ENCODE measurements at places on chromosomes 2 and 18.

DNA sequence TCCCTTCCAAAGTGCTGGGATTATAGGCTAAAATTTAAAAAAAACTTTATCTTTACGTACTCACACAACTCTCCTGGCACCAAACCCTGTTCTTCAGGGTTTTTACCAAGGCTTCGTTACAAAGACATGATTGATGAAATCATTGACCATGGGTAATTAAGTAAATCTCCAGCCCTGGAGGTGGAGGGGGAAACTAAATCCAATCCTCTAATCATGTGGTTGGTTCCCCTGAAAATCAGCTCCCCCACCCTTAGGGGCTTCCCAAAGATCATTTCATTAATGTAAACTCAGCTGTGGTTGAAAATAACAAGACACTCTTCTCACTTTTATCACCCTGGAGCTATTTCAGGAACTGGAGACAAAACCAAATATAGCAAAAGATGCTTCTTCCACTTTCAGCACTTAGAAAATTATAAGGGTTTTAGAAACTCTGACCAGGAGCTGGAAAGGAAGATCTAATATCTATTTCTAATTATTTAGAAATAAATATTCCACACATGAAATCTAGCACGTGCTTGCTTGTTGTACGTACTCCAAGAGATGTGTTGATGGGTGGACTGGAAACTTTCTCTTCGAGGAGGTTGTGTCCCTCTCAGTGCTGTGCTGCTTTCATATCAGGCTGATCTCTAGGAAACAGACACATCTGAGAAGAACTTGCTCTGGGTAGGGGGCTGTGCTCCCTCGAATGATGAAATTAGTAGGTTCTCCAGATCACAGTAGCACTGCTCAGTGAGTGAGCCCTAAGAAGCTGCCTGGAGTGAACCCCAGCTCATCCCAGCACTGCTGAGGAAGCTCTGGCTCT lies 67.2 kb downstream of the SMAD4 start:
- no peak for DNase-seq

DNA sequence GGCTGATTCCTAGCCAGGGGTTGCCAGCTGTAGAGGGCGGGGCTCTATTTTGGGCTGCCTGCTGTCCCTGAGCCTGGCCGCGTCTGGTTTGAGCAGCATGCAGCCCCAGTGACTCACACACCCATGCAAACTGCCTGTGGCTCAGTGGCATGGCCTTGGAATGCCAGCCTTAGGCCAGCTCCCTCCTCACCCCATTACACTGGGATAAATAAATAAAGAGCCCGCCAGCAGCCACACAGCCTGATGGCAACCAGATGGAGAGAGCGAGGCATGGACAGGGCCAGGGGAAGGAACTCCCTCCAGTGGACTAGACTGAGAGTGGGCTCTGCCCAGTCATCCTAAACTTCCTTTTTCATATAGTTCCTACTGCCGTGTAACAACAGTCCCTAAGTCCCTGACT lies 18.3 kb downstream of the NHEJ1 start:
- DNase-seq: no peak

- DNase-seq: no peak
Observed at GRCh38 chr2:139403948-139404347, 623.8 kb upstream of the NXPH2 start.

GRCh38 chr2:19355416-19355821 lies 3.0 kb downstream of the OSR1 start:
- DNase-seq: no peak

- no peak for DNase-seq
Observed at GRCh38 chr2:43379494-43379893, 153.1 kb upstream of the ZFP36L2 start.

GRCh38 chr2:98915751-98916358 lies 20.2 kb downstream of the CRACDL start:
- DNase-seq: no peak

DNA sequence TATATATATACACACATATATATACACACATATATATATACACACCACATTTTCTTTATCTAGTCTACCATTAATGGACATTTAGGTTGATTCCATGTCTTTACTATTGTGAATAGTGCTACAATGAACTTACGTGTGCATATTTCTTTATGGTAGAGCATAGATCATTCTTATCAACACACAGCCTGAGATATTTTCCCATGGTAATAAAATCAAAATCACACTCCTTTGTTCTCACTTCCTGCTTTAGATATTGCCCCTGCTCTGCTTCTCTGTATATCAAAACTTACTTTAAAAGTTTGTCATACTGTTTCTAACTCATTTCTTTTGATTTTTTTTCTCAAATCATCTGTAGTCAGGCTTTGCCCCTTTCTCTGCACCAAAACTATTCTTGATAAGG lies 119.9 kb downstream of the DCC start:
- no peak for DNase-seq

DNA sequence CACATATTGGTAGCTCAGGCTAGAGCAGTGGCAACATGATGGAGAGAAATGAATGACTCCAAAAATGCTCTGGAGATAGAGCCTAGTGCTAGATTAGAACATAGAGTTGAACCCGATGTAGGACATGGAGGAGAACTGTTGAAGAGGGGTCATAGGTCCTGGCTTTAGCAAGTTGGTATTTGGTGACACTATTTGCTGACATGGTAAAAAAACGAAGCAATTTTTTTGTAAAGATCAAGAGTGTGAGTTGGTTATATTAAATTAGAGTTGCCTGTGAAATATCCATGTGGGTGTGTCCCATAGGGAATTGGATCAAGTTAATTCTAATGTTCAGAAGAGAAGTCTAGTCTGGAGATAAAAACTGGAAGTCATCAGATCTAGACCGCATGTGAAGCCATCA lies 143.0 kb upstream of the RASGRP3 start:
- no peak for DNase-seq

DNA sequence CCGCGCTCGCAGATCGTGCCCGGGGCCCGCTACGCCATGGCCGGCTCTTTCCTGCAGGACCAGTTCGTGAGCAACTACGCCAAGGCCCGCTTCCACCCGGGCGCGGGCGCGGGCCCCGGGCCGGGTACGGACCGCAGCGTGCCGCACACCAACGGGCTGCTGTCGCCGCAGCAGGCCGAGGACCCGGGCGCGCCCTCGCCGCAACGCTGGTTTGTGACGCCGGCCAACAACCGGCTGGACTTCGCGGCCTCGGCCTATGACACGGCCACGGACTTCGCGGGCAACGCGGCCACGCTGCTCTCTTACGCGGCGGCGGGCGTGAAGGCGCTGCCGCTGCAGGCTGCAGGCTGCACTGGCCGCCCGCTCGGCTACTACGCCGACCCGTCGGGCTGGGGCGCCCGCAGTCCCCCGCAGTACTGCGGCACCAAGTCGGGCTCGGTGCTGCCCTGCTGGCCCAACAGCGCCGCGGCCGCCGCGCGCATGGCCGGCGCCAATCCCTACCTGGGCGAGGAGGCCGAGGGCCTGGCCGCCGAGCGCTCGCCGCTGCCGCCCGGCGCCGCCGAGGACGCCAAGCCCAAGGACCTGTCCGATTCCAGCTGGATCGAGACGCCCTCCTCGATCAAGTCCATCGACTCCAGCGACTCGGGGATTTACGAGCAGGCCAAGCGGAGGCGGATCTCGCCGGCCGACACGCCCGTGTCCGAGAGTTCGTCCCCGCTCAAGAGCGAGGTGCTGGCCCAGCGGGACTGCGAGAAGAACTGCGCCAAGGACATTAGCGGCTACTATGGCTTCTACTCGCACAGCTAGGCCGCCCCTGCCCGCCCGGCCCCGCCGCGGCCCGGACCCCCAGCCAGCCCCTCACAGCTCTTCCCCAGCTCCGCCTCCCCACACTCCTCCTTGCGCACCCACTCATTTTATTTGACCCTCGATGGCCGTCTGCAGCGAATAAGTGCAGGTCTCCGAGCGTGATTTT lies 7.6 kb downstream of the TBR1 start:
- DNase-seq: no peak

DNA sequence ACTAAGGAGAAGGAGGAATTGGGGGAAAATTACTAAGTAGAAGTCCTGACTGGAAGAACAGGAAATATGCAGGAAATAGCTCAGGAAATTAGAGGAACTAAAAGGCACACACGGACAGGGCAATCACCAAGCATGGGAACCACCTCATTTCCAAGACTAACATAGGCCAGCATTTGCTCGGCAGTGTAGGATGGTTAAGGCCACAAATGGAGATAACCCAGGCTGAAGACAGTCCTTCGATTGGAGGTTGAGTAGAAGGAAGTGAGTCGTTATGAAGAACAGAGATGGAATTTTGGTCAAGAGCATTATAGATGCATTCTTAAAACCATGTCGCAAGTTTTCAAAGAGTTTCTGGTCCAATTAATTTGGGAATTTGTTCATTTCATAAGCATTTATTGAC lies 401.4 kb downstream of the ALK start:
- DNase-seq: no peak

DNA sequence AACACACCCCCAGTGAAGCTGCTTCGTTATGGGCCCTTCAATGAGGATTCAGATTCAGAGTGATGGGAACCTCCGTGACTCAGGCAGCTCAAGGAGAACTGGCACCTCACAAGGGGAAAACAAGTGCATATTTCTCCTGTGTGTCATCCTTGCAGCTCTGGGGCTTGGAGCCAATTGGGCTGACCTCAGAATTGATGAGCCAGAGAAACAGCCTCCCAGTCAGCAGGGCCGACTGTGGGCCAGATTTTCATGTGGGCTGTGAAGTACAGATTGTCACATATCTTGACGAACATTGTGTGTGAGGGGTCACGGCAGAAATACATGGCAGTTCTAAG lies 189.6 kb upstream of the SP5 start:
- peak; percentile 70 for DNase-seq

GRCh38 chr2:221289389-221289788 lies 282.7 kb downstream of the EPHA4 start:
- DNase-seq: no peak

DNA sequence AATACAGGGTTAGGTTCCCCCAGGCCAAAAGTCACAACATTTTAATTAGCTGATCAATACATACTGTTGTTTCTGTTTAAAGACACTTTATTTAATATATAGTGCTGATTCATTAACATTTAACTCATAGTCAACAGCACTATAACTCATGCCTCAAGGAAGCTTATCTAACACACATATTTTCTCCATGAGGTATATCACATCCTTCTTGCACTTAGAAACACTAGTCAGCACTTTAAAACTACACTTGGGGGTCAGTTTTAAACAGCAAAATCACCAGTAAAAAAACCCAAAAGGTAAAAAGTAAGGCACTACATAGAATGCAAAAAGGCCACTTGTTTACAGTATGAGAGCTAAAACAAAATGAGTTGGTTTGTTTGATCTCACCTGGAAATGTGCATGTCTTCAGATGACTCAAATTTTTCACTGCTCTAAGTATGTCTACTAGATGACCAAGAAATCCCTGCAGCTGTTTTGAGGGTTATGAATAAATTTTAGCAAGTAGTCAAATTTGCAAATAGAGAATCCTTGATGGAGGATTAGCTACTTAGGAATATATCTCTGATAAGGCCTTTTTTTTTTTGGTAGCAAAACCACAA lies 54.1 kb upstream of the EPB41L5 start:
- DNase-seq: no peak

DNA sequence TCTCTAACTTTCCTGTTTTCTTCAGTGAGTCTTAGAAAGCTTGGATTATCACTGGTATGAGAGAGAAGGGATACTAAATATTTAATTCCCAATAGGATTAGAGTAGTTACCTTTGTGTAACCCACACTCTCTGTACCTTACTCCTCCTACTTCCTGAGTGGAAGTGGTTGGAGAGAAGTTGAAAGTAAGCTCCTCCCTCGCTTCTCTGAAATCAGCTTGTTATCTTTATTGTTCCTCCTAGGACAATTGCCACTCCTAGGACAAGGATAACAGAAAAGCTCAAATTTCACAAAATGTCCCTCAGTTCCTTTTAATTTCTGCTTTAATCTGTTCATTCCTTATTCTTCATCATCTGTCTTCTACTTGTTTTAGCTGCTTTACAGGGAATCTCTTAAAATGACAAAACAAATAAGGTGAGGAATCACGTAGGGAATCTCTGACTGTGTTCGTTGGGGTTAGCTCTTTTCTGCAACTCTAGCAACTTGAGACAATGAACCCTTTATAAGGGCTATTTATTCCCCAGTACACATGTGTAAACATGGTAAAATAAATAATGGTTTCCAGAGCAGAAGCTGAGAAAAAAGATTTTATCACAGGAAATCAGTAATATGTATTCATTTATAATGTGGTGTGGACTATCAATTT lies 8.6 kb downstream of the ITPRID2 start:
- DNase-seq: no peak

GRCh38 chr2:9690252-9690651 lies 59.5 kb upstream of the YWHAQ start:
- DNase-seq: no peak

DNA sequence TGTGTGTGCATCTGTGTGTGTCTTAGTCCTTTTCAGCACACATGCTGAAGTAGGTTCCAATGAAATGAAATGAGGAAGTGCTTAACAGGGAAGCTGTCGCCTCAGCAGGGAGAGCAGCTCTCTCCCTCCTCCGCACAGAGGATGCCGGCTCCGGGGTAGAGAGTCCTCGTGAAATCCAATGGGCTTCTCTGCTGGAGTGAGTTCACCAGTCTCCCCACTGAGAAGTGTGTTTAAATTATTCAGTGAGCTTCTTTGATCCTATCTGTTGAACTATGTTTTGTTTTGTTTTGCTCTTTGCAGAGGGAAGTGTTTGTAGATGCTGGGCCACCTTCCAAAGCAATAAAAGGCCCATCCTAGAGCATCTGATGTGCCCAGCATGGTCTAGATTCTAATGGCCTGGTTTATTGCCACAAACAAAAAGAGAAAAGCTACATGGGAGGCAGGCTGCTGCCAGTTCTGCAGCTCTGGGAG lies 6.7 kb downstream of the PPP1R7 start:
- DNase-seq: no peak

DNA sequence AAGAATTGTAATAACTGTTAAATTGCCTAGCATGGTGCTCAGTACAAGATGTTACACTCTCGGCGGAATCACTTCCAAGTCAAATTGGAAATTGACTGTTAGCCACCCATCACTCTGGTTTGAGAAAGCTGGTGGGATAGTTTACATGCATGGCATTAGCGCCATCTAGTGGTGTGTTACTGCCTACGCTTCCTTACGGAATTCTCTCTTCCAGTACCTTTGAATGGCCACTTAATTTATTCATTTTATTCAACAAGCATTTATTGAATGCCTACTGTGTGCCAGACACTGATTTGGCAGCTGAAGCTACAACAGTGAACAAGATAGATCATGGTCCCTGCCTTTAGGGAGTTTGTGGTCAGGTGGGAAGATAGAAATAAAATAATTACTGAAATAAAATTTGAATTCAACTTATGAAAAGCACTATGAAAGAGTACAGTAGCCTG lies 171.2 kb downstream of the TMEM247 start:
- DNase-seq: peak; percentile 70

GRCh38 chr2:47179388-47179787 lies 24.3 kb upstream of the STPG4 start:
- DNase-seq: no peak

- DNase-seq: no peak
Observed at GRCh38 chr2:119739580-119740255, 20.0 kb upstream of the PTPN4 start.

DNA sequence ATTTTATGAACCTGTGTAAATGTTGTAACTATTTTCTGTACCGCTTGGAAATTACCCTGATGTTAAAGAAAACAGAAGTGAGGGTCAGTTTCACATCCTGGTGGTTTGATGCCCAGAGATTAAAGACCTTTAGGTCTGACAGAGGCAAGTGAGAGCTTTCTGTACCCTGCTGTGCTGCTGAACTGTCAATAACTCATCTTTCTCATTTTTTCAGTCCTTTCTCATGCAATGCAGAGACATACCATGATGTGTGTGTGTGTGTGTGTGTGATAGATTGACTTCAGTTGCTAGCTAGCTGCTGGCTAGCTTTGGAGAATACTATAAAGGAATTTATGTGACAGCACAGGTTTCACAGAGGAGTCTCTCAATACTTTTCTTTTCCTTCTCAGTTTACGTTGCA lies 2025.6 kb upstream of the LRRTM1 start:
- DNase-seq: no peak

- no peak for DNase-seq
Observed at GRCh38 chr2:239255628-239256349, 145.0 kb downstream of the HDAC4 start.

Measured in left colon (tissue), 2 donors.